Fibroblast of lung (primary cell): ENCODE measurements at places on chromosomes 16 and 17. TPM values are rescaled to one million over a fixed set of nuclear protein-coding genes. Genes with fewer than 3 reads are reported as not detected.
A peak's percentile ranks its signal among the peaks of the same experiment; 100 is the strongest.

The CORO6 gene
- total RNA-seq, result 9.8 and 19.3 TPM in 2 replicates

The HAP1 gene
- 0.17 and 0.26 TPM in 2 replicates for total RNA-seq

The KRT32 gene
- total RNA-seq, result under 0.01 TPM in 2 replicates

The CBX2 gene
- total RNA-seq, result 0.83 and 1.3 TPM in 2 replicates

The IL21R gene
- 1.8 and 7.4 TPM in 2 replicates for total RNA-seq

The TSNAXIP1 gene
- total RNA-seq, result 1.2 and 1.5 TPM in 2 replicates

The PIK3R5 gene
- total RNA-seq, result not detected in 2 replicates

The GRAP gene
- under 0.01 TPM in 1 of 2 replicates, not detected in the other for total RNA-seq

The GFAP gene
- total RNA-seq, result 0.26 and 1.3 TPM in 2 replicates

The BCAR1 gene
- 26.5 and 36.8 TPM in 2 replicates for total RNA-seq

The CCL17 gene
- total RNA-seq, result not detected in 2 replicates

The ABCA6 gene
- 12.9 and 23.1 TPM in 2 replicates for total RNA-seq

The CD300LF gene
- total RNA-seq, result not detected in 2 replicates

The HBQ1 gene
- not detected in 2 replicates for total RNA-seq

The NTN1 gene
- 0.51 and 3.1 TPM in 2 replicates for total RNA-seq

The FN3K gene
- total RNA-seq, result 5.6 and 8.9 TPM in 2 replicates

DNA sequence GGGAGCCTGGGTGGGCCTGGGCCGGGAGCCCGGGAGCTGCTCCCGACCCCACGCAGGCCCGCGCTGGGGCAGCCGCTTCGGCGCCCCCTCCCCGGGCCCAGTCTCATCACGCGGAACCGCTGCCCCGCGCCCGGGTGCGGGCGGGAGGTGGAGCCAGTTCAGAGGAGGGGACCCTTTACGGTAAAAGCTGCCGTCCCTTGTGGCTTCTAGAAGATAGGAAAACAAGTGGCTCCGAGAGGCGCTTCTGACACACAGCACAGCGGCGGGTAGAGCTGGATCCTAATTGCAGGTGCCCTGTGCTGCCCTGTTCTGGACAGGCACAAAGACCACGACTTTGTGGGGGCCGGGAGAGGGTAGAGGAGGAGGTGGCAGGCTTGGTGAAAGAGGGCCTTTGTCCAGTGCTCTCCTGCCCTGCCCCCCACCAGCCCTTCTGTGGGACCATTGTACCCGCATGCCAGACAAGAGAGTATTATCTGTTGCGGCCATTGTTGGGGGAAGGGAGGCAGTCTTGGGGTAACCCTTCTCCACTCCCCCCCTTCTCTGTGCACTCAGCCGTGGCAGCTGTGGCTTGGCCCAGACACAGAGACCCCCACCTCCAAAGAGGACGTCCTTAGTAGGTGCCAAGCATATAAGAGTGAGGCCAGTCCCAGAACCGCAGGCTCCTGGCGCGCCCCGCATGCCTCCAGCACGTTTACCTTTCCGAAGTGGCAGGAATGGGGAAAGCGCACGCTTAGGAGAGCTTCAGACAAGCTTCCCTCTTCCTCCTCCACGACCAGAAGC lies 736 bp downstream of the CNP start:
- H3K27ac ChIP-seq, result peak overlapping the region; percentile 73
- DNase-seq, result peak; percentile 17
- peaks cover 6% of the 10 kb centered on the region for H3K4me1 ChIP-seq

DNA sequence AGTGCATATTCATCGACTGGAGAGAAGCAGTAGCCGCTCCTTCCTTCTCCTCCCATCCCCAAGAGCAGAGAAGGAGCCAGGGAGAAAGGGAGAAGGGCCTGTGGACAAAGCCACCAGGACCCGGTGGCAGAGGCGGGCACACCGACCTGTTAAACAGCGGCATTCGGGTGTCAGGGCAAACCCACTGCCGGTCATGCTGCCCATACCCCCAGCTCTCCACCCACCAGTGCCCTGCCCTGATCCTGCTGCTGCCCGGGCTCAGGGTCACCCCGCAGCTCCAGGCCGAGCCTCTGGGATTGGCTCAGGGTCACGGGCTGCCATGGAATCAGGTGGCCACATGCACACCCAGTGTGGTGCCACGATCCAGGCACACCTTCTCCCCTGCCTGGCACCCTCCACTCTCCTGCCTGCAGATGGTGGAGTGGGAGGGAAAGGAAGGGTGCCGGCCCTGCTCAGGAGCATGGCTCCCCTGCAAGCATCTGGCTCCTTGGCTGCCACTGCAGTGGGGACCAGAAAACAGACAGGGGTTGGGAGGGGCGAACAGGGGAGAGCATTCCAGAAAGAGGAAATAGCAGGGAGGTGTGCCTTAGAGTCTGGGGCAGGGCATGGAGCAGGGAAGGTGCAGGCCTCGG lies 18.3 kb upstream of the RASD1 start:
- no peaks in the 10 kb centered on the region for H3K27me3 ChIP-seq
- no peaks in the 10 kb centered on the region for H3K36me3 ChIP-seq
- no peak for DNase-seq
- H3K27ac ChIP-seq, result no peak overlapping the region
- H3K4me1 ChIP-seq, result peaks cover 4% of the 10 kb centered on the region
- no peak overlapping the region for H3K4me3 ChIP-seq

DNA sequence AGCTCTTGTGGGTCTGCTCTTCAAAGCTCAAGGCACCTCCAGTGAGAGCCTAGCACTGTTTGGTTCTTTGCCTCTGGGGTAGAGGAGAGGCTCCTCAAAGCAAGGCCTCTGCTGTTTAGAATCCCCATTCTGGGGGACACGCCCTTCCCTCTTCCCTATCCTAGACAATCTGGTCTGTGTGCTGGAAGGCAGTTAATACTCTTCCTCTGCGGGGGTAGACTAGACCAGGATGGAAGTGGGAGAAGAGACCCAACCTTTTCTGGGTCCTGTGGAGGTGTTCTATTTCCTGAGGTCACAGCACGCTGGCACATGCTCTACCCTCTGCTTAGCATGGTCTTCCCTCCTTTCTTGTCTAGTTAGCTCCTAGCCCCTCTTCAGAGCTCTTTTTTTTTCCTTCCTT lies 7.7 kb downstream of the ERAL1 start:
- DNase-seq, result no peak
- H3K27ac ChIP-seq, result no peak overlapping the region
- H3K36me3 ChIP-seq, result peaks cover 9% of the 10 kb centered on the region
- H3K4me1 ChIP-seq, result no peaks in the 10 kb centered on the region
- no peak overlapping the region for H3K4me3 ChIP-seq

GRCh38 chr17:13993106-13993505 lies 76.2 kb upstream of the COX10 start:
- no peaks in the 10 kb centered on the region for H3K4me1 ChIP-seq
- H3K36me3 ChIP-seq, result no peaks in the 10 kb centered on the region
- no peaks in the 10 kb centered on the region for H3K27me3 ChIP-seq
- H3K27ac ChIP-seq, result no peak overlapping the region
- no peak for DNase-seq

DNA sequence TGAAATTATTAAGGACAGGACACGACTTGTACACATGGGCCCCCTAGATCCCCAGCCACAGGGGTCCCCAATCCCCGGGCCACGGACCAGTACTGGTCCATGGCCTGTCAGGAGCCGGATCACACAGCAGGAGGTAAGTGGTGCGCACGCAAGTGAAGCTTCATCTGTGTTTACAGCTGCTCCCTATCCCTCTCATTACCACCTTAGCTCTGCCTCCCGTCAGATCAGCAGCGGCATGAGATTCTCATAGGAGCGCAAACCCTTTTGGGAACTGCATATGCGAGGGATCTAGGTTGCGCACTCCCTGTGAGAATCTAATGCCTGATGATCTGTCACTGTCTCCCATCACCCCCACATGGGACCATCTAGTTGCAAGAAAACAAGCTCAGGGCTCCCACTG lies 137.8 kb upstream of the ZFHX3 start:
- no peaks in the 10 kb centered on the region for H3K36me3 ChIP-seq
- no peak overlapping the region for H3K27ac ChIP-seq
- H3K27me3 ChIP-seq, result no peaks in the 10 kb centered on the region
- no peaks in the 10 kb centered on the region for H3K4me1 ChIP-seq

DNA sequence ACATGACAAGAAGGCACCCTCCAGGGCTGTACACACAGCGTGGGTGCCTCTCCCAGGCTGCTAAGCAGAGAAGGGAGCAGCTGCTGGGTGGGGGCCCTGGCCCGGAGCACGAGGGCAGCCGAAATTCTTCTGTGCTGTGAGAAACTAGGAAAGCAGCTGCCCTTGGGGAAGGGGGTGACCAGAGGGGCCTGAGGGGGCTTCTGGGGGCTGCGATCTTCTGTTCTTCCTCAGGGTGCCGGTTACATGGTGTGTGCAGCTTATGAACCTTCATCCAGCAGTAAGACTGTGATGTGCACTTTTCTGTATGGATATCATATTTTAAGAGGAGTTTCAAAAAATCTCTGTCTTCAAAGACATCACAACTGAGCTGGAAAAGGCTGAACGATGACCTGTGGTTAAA lies 43.2 kb upstream of the METRNL start:
- no peak overlapping the region for H3K4me3 ChIP-seq
- no peaks in the 10 kb centered on the region for H3K4me1 ChIP-seq
- H3K27me3 ChIP-seq, result no peaks in the 10 kb centered on the region

DNA sequence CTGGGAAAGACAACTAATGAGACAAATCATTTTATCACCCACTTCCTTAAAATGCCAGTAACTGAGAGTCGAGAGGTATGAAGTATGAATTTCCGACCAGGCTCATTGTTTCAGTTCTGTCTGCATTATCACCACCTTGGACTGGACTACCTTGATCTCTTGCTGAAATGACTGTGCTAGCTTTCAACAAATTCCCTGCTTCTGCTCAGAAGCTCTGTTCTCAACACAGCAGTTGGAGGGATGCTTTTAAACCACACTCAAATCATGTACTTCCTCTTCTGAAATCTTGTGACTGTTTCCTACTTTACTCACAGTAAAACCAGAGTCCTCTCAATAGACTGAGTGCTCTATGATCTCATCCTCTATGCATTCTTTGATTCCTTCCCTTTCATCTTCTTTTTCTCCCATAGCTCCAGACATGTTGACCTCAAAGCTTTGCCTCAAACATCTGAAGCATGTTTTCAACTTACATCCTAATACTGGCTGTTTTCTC lies 195.8 kb downstream of the KCNJ2 start:
- no peak overlapping the region for H3K27ac ChIP-seq
- no peaks in the 10 kb centered on the region for H3K27me3 ChIP-seq
- H3K36me3 ChIP-seq, result no peaks in the 10 kb centered on the region
- no peaks in the 10 kb centered on the region for H3K4me1 ChIP-seq
- no peak overlapping the region for H3K4me3 ChIP-seq

- no peaks in the 10 kb centered on the region for H3K36me3 ChIP-seq
- H3K4me3 ChIP-seq, result no peak overlapping the region
- peak; percentile 60 for DNase-seq
- H3K4me1 ChIP-seq, result peaks cover 9% of the 10 kb centered on the region
- no peaks in the 10 kb centered on the region for H3K27me3 ChIP-seq
Observed at GRCh38 chr17:16989953-16990860, 18.3 kb upstream of the TNFRSF13B start.

- no peaks in the 10 kb centered on the region for H3K27me3 ChIP-seq
- no peaks in the 10 kb centered on the region for H3K4me1 ChIP-seq
- DNase-seq, result no peak
- no peak overlapping the region for H3K27ac ChIP-seq
- no peaks in the 10 kb centered on the region for H3K36me3 ChIP-seq
Observed at GRCh38 chr16:59743504-59743903, 1009.4 kb upstream of the GOT2 start.

- H3K36me3 ChIP-seq, result no peaks in the 10 kb centered on the region
- no peak for DNase-seq
- H3K4me1 ChIP-seq, result peaks cover 15% of the 10 kb centered on the region
- H3K27ac ChIP-seq, result no peak overlapping the region
- H3K27me3 ChIP-seq, result peaks cover 3% of the 10 kb centered on the region
Observed at GRCh38 chr17:64780096-64781013, 118.2 kb upstream of the SMURF2 start.

DNA sequence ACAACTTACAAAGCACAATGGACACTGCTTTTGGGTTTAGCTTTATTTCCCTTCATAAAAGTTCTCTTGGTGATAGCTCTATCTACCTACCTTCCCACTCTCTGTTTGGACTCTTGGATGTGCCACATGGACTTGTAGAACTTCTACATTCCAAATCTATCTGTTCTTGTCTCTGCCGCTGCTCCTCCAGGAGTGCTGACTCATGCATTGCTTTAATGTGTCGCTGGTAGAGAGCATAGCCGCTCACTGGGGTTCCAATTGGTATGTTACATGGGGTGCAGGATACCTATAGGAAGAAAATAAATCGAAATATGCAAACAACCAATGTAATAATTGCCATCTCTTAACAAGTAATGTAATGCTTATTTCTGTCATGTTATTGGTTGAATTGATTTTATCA lies 92.1 kb downstream of the TTC19 start:
- no peak for DNase-seq
- H3K4me1 ChIP-seq, result no peaks in the 10 kb centered on the region
- peaks cover 4% of the 10 kb centered on the region for H3K36me3 ChIP-seq
- H3K27me3 ChIP-seq, result no peaks in the 10 kb centered on the region
- H3K4me3 ChIP-seq, result no peak overlapping the region

- no peak for DNase-seq
- peaks cover 13% of the 10 kb centered on the region for H3K27me3 ChIP-seq
- H3K4me3 ChIP-seq, result no peak overlapping the region
- no peak overlapping the region for H3K27ac ChIP-seq
Observed at GRCh38 chr17:78585006-78585630, 7.9 kb upstream of the DNAH17 start.

GRCh38 chr17:13784434-13785095 lies 182.8 kb upstream of the HS3ST3A1 start:
- no peaks in the 10 kb centered on the region for H3K27me3 ChIP-seq
- DNase-seq, result no peak
- no peak overlapping the region for H3K27ac ChIP-seq
- no peaks in the 10 kb centered on the region for H3K36me3 ChIP-seq

- H3K27ac ChIP-seq, result no peak overlapping the region
- no peaks in the 10 kb centered on the region for H3K36me3 ChIP-seq
- DNase-seq, result no peak
- H3K4me1 ChIP-seq, result no peaks in the 10 kb centered on the region
- H3K4me3 ChIP-seq, result no peak overlapping the region
Observed at GRCh38 chr16:1070084-1070863, 2.3 kb upstream of the SSTR5 start.

- DNase-seq, result no peak
- peaks cover 7% of the 10 kb centered on the region for H3K36me3 ChIP-seq
- H3K27ac ChIP-seq, result no peak within 1 kb of the TSS
- no peaks in the 10 kb centered on the region for H3K4me1 ChIP-seq
- peaks cover 10% of the 10 kb centered on the region for H3K27me3 ChIP-seq
Observed at GRCh38 chr16:283033-283805, at the start of gene PDIA2. TSS of gene PDIA2 (plus strand) at chr16:283164. CDS start at chr16:283170, 6 bp downstream.

DNA sequence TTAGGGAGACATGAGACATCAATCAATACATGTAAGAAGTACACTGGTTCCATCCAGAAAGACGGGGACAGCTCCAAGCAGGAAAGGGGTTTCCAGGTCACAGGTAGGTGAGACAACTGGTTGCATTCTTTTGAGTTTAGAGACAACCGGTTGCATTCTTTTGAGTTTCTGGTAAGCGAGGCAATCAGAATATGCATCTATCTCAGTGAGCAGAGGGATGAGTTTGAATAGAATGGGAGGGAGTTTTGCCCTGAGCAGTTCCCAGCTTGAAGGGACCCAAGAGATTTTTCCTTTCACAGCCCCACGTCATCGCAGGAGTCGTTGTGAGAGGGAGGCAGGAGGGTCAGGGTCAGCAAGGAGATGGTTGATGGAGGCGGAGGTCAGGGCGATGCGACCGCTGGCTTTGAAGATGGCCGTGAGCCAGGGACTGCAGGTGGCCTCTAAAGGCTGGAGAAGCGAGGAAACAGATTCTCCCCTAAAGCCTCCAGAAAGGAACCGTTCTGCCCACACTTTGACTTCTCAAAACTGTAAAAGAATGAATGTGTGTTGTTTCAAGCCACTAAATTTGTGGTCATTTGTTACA lies 36.5 kb downstream of the IRF8 start:
- peaks cover 3% of the 10 kb centered on the region for H3K27me3 ChIP-seq
- no peak overlapping the region for H3K27ac ChIP-seq
- no peak overlapping the region for H3K4me3 ChIP-seq
- no peaks in the 10 kb centered on the region for H3K36me3 ChIP-seq
- no peaks in the 10 kb centered on the region for H3K4me1 ChIP-seq
